Melanocyte of skin (primary cell): ENCODE measurements at places on chromosomes 6 and 20. TPM values are rescaled to one million over a fixed set of nuclear protein-coding genes. Genes with fewer than 3 reads are reported as not detected.

The DNMT3B gene
- total RNA-seq = 1.0 and 2.5 TPM in 2 replicates

The UBE3D gene
- total RNA-seq = 9.3 and 9.4 TPM in 2 replicates

The SNAP25 gene
- 2.4 and 4.0 TPM in 2 replicates for total RNA-seq

The HSD17B8 gene
- total RNA-seq = 4.3 and 7.1 TPM in 2 replicates

The XKR7 gene
- not detected in 2 replicates for total RNA-seq

The DOK5 gene
- 5.2 and 5.5 TPM in 2 replicates for total RNA-seq

The SF3B5 gene
- total RNA-seq = 156 and 187 TPM in 2 replicates

The TRAPPC3L gene
- under 0.01 TPM in 1 of 2 replicates, not detected in the other for total RNA-seq

The KIAA0408 gene
- 3.8 and 6.5 TPM in 2 replicates for total RNA-seq

The IL20RA gene
- not detected in 2 replicates for total RNA-seq

The GNRH2 gene
- total RNA-seq = 0.67 TPM in 1 of 2 replicates, not detected in the other

The SLC18B1 gene
- 116 and 152 TPM in 2 replicates for total RNA-seq

The GRM1 gene
- total RNA-seq = 0.31 and 0.33 TPM in 2 replicates
